Cortex of kidney (tissue), 1 donor: ENCODE measurements at places on chromosomes 7 and 10.

DNA sequence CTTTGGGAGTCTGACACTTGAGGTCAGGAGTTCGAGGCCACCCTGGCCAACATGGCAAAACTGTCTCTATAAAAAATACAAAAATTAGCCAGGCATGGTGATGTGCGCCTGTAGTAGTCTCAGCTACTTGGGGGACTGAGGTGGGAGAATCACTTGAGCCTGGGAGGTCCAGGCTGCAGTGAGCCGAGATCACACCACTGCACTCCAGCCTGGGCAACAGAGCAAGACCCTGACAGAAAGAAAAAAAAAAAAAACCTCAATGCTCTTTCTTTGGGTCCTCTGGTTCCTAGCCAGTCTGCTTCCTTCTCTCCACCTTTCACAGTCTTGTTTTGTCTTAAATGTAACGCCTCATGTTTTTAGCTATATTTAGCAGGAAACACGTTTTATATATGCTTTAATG lies 9.4 kb downstream of the OGDH start:
- no peak for DNase-seq

DNA sequence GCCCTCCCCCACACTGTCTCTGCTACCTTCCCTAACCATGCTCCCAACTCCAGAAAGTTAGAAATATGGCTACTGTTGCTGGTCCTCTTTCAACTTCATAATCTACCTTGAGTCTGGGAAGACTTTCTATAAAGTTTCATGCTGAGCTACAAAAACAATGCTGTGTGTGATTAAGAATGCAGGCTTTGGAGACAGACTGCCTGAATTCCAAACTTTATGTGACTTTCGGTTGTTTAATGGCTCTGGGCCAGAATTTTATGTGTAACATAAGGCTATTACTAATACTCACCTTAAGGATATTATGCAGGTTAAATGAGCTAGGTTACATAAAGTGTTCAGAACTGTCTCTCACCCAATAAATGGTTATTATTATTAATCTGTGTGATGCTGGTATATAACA lies 19.1 kb downstream of the BET1 start:
- no peak for DNase-seq

DNA sequence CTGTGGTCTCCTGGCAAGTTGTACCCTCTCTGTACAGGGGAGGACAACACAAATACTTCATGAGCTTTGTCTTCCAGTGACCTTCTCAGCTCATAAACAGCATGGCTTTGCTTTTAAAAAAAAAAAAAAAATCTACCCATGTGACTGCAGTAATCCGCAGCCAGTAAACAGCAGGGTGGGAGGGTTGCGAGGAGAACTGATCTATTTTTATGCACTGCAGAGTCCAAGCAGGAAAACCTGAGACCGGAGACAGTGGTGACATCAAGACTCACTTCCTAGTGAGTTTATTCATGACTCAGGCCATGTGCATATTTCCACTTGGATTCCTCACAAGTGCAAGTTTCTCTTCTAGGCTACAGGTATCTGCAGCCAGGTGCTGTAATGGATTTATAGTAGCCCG lies 127.9 kb downstream of the NRF1 start:
- DNase-seq: no peak

DNA sequence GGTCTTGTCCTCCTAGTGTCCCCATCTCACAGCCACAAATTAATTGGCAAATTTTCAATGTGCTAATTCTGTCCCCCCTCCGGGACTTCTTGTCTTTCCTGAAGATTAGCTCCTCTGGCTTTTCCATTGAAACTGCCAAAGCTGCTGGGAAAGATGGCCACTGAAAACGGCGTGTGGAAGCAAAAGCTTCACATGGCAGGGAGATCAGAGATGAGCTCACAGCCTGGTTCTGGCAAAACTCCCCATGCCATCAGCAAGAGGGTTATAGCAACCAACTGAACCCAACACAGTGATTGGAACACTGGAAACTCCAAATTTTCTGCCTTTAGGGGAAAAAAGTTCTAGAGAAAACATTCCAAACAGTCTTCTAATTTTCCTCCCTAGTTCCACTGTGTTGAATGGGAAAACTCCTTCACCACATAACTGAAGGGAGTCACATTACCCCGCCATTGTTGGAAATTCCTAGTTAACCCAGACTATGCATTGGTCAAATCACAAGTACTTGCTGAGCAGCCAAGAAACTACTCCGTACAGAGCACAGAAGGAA lies 37.0 kb downstream of the NRAP start:
- no peak for DNase-seq

DNA sequence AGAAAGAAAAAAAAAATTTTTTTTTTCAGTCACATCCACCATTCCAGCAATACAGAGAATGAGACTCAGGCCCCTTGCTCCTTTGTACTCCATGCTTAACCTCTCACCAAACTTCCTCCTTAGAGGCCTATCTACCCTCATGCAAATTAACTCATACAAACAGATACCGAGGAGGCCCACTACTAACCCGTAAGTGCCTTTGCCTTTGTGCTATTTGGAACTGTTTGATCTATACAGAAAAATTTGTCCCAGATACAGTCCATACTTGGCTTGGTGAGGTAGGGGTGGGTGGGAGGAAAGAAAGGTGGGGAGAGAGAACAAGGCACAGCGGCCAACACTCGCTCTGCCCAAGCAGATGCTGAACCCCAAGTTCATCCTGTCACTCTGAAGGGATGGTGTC lies 87.8 kb upstream of the DUSP5 start:
- no peak for DNase-seq

GRCh38 chr7:143979359-143979758 lies 20.8 kb upstream of the OR6B1 start:
- no peak for DNase-seq
